T-helper 1 cell (primary cell): ENCODE measurements at places on chromosomes 7 and 10.

GRCh38 chr7:36659172-36659516 is 65.2 kb downstream of the AOAH start:
- DNase-seq = no peak

GRCh38 chr10:43606323-43607198 is at the start of gene ZNF485:
ZNF485 (plus strand) TSS chr10:43606438; CDS start chr10:43607051, 613 bp downstream.
- DNase-seq = peak; percentile 47

GRCh38 chr7:2983586-2983985 is 60.1 kb downstream of the CARD11 start:
- DNase-seq = no peak

GRCh38 chr7:138449580-138449979 is 10.5 kb upstream of the TRIM24 start:
- no peak for DNase-seq

GRCh38 chr10:61313460-61313859 is 139.7 kb downstream of the TMEM26 start:
- DNase-seq = peak; percentile 17

DNA sequence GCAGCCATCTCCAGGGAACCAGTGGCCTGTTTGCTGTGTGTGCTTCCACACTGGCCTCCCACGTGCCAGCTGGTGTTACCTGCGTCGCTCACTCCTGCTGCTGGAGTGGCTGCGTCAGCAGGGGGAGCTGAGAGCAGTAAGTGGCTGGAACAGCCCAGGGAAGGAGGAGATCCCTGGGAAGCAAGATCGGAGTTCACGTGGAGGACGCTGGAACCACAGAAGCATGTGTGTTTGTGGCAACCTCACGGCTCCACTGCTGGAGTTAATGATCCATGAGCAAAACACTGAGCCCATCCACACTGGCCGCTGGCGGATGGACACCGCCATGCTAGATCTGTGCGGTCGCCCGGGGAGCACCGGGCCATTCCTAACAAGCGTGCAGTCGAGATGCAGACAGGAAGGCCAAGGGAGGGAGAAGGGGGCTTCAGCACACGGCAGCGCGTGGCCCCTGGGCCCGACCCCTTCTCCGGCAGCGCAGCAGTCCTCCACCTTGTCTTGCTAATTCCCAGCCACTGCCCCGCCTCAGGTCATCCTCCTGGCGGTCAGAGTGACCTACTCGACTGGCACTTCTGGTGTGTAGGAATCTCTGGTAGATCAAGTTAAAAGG is 68.5 kb upstream of the EEPD1 start:
- no peak for DNase-seq
